ENCODE measurements at places on chromosomes 11 and 22.

DNA sequence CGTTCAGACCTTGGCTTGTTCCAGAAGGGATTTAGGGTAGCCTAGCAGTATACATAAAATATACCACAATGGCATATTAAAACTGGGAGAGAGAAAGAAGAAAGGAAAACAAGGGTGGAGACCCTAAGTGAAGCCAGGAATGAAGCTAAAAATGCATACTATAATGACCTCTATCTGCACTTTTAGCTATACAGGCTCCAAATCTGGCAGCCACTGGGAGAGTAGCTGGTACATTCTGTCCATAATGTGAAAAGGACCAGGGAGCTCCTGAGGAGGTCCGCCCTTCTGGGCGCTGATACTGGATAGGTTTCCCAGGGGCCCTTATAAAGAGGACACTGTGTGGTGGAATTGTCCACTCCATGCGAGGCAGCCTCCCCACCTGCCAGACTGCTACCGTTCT is 42.8 kb downstream of the PRDM11 start:
- DNase-seq: no peak

DNA sequence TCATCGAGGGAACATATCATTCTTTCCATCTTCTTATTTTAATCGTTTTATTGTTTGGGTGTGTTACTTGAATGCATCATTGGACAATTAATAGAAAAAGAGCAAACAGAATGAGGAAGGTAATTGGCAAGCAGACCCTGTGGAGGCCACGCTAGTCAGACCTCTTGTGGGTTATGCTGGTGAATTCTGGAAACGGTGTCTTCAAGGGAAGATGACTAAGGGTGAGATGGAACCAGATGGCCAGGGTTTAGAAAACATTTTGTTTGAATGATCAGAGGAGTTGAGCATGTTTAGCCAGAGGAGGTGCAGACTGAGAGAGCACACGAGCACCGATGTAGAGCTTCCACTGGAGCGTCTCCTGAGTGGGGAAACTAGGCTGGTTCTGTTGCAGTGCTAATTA is 8.5 kb downstream of the ST14 start:
- no peak for DNase-seq

GRCh38 chr11:19890308-19890707 is 177.7 kb downstream of the NAV2 start:
- no peak for DNase-seq

DNA sequence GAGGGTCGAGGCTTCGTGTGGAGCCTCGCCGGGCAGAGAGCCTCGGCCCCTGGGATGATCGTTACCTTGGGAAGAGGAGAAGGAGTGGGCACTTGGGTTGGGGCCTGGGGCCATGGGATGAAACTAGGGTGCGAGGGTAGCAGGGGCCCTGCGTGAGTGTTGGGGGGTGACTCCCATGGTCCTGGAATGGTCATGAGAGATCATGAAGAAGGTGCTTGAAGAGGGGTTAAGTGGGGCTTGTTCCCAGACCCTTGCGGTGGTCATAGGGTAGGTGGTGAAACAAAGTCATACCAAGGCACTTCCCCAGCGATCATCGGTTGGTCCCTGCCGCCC is 284 bp downstream of the CCS start:
- no peak for DNase-seq
